NCI-H1436 treated with DMSO at 0.1 percent for 48 hours (cell line): ENCODE measurements at places on chromosomes 12 and 14.

- DNase-seq = no peak
Observed at GRCh38 chr12:20627001-20627588, 68.0 kb upstream of the SLCO1C1 start.

DNA sequence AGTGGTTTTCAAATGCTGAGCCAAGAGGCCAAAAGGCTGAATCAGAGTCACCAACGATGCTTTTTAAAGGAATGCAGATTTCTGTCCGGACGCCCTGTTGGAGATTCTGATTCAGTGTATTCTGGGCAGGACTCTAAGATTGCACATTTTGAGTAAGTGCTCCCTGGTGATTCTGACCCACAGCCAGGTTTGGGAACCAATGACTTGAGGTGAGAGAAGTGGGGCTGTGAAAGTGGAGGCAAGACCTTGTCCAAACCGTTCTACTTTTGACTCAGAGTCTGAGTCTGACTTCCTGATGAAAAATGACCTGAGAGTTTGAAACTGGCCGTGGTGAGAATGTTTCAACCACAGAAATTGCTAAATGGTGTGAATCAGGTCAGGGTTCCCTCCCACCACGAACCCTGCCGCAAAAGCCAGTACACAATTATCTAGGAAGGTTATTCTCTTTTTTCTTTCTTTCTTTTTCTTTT lies 90.2 kb downstream of the NTN4 start:
- DNase-seq = no peak

DNA sequence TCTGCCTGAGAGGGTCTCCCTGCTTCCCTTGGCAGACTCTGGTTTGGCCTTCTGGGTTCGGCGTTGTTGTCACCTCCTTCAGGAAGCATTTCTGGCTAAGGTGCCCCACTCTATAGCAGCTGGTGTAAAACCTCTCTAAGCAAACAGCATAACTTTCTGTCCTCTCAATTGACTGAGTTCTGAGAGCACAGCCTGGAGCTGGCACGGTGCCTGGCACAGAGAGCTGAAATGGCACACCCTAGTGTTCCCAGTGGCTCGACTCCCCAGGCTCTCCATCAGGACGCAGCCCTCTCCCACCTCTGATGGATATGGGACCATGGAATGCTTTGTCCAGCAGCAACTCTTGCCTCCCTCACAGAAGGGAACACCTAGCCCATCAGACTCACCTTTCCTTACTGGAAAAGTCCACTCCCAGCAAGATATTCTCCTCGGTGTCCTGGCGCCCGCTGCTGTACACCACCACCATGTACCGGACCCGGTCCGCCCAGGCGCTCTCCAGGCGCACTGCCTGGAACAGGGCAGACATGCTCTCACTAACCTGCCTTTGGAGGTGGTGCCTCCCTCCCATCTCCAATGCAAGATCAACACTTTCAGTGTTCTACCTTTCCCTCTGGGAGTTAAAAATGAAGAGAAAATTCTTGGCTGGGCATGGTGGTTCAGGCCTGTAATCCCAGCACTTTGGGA lies 40.6 kb downstream of the SSH1 start:
- DNase-seq = no peak

DNA sequence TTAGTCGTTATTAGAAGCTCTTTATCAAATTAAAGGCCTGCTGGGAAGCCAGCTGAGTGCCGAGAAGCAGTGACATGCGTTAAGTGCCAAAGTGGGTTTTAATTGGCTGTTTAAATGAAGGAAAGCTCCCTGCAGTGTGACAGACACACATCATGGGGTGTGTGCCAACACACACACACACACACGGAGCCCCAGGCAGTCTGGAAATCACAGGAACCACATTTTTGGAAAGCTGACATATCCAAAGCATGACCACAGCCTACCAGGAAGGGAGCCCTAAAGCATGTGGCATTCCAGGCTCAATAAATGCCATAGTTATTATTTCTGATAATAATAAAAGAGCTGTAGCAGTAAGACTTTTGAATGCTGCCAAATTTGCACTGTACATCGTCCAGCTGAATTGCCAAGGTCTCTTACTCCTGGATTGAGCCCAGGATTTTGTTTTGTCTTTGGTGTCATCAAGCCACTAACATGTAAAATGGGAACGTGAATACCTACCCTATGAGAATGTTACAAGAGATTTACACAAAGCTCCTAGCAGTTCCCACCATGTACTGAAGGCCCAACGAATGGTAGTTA lies 135.1 kb downstream of the TMEM30B start:
- peak; percentile 54 for DNase-seq

- DNase-seq = no peak
Observed at GRCh38 chr14:89672636-89673511, 255.8 kb upstream of the FOXN3 start.

GRCh38 chr12:104172570-104172947 lies 34.5 kb upstream of the NFYB start:
- no peak for DNase-seq

DNA sequence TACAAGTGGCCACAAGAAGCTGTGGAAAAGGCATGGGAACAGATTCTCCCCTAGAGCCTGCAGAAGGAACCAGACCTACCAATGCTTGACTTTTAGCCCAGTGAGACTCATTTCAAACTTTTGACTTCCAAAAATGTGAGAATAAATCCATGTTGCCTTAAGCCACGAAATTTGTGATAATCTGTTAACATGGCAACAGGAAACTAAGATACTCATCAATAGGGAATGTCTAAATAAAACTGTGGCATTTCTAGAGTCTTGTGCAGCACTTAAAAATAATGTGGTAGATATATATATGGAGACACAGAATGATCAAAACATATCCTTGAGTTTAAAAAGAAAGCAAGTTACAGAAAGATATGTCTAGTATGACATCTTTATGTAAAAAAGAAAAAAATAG lies 12.0 kb downstream of the HECTD4 start:
- DNase-seq = no peak

DNA sequence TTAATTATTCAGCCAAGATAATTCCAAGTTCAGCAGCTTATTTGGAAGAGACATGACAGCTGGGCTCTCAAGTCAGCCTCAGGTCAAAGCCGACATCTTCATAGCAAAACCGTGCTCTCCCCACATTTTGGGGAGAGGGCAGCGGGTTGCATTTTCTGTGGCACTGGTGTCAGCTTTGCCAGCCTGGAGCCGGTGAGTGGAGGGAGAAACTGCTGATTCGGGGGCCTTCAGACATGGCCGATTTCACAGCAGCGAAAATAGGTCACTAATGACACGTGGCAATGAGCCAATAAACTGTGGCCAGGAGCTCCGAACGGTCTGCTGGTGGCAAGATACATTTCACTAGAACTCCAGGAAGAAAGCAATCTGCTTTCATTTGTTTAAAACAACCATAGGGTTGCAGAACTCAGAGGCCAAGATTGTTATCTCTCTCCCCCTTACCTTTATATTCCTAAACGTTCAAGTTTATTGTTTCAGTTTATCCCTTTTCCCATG lies 173.2 kb downstream of the CAND1 start:
- no peak for DNase-seq

DNA sequence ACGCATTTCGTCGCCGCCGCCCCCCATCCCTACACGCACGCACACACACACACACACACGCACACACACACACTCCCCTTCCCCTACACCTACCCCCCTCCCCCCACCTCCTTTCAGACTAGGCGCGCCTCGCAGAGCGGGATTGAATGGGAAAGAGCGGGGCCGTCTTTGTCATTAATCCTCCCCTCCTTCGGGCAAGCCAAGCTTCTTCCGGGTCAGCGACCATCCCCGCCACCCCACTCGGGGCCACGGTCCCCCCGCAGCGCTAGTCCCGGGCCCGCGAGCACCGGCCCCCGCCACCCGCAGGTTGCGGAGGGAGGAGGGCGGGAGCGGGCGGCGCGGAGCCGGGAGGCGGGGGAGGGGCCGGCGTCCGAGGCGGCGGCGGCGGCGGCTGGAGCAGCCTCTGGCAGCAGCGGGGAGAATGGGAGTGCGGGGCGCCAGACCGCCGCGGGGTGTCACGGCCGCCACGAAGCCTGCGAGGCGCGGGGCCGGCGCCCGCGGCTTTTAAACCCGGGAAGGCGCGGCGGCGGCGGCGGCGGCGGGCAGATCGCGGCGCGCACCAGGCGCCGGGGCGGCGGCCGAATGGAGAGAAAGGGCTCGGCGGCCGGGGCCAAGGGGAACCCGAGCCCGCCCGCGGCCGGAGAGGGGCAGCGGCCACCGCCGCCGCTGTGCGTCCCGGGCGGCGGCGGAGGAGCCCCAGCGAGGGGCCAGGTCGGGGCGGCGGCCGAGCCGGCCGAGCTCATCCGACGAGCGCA lies at the start of gene TTC9:
Gene TTC9, plus strand, starts transcription at position 369 of the 755 bp plus-strand sequence. Its CDS starts 214 bp downstream, at position 583.
- no peak for DNase-seq

GRCh38 chr12:108759924-108760323 lies 28.6 kb upstream of the CORO1C start:
- DNase-seq = no peak

GRCh38 chr12:39946361-39947280 lies 159.3 kb downstream of the SLC2A13 start:
- DNase-seq = no peak

DNA sequence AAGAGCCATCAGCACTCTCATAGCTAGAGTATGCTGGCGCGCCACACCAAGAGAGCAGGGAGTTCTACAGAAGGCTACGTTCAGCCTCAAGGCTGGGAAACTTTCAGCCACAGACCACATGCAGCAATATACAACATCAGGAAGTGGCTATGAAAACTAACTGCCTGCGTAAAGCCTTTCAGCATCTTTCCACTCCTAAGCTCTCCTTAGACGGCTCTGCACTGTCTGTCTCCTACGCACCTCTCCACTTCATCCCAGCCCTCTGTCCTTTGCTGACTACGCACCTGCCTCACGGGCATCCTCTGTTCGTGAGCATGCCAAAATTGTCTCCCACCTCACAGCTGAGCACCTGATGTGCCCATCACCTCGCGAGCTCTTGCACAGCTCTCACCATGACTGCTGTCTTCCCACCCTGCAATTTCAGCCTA lies 9.7 kb downstream of the MPHOSPH9 start:
- DNase-seq = no peak

DNA sequence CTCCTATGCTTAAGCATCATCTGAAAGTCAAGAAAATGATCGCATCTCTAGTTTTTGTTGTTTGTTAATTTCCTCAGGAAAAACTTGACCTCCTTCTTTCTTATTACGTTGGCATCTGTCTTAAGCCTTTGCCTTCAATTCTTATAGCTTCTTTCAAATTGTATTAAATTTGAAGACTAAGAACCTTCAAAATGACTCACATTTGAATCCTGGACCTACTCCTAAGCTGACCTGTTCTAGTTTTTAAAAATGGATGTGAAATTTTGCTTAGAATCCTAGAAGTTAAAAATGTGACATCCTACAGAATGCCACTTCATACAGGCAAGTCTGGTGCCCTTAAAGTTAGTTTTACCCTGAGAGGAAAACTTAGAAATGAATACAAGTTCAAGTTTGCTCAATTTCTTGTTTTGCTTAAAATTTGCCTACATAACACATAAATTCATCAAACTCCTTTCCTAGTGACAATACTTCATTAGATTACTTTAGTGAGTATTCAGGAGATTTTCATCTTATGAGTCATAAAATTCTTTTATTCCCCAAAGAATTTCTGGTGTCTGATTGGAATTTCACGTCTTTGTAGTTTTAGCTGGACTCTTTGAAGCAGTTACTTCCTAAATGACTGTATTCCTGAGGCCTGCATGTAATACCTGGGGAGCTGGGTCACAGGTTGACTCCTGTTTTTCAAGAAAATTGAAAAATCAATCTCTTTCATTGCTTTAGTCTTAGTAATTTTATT lies 152.3 kb downstream of the MSRB3 start:
- DNase-seq = no peak

GRCh38 chr12:107788690-107789458 lies 14.4 kb downstream of the ASCL4 start:
- no peak for DNase-seq

- no peak for DNase-seq
Observed at GRCh38 chr12:125351788-125352187, 286.6 kb downstream of the AACS start.

DNA sequence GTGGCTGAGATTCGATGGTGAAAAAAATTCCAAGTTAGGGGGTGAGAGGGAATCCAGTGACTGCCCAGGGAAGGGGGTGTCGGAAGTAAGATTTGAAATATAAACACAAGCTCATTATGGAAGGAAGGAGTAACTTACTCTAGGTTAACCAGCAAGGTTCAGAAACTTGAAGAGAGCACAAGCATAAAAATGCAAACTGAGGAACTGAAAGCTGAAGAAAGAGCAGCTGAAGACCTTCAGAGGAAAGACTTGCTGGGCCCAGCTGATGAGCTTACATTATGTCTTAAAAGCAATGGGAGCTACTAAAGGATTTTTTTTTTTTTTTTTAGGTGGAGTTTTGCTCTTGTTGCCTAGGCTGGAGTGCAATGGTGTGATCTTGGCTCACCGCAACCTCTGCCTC lies 189.7 kb upstream of the GRIN2B start:
- no peak for DNase-seq
